NCI-H187 treated with DMSO at 0.1 percent for 48 hours (cell line): ENCODE measurements at places on chromosomes 2 and 18.

- DNase-seq = no peak
Observed at GRCh38 chr2:152415796-152416195, 80.8 kb downstream of the FMNL2 start.

GRCh38 chr18:60599995-60600394, 227.4 kb upstream of the MC4R start:
- DNase-seq = no peak

GRCh38 chr2:66866331-66867062, 431.6 kb downstream of the MEIS1 start:
- no peak for DNase-seq

- no peak for DNase-seq
Observed at GRCh38 chr18:58290116-58290695, 246.2 kb downstream of the NEDD4L start.

DNA sequence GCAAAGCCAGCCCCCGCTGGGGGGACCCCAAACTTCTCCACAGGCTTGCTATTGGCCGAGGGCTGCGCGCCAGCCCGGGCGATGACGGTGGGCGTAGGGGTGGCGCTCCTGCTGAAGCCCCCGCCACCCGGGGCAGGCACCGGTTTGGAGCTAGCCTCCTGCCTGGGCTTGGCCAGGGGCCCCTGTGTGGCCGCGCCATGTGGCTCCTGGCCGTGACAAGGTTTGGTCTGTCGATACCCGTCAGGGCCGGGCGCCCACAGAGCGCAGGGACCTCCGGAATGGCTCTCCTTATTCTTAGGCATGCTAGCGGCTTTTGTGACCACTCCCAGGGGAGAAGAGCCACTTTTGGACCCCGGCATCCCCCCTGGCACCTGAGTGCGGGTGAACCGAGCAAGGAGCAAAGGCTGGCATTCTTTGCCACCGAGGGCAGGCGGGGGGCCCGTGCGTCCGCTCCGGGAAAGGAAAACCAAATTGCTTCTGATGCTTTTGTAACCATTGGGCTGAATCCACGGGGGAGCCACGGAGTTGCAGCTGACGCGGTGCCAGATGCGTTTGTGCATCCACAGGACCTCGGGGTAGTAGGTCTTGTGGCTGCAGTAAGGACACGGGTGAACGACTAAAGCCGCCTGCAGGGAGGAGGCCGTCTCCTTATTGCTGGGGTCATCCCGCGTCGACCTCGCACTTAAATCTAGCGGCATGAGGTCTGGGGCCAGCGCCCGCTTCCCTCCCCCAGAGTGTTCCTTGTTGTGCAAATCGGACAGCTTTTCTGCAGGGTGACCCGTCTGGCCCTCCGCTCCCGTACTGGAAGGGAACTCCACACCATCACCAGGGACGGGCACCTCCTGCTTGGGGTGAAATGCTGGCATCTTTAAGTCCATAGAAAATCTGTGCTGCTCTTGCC, 115.6 kb downstream of the ZNF516 start:
- DNase-seq = no peak

DNA sequence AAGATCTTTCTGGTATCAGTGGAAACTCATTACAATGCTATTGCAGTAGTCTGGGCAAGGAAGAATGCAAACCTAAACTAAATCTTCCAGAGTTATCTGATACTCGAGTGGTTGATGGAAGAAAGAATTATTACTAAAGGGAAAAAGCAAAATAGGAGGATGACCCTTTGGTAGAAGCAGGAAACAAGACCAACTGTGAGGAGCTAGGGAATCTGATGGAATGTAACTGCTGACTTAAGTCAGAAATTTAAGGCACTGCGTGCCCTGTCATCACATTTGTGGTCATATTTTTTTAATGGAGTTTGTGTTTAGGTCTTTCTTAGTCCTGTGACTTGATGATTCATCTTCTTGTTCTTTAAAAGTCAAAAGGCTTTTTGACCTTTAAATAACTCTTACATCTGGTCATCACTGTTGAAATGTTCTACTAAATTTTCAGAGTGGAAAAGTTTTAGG, 36.5 kb upstream of the ARMC9 start:
- DNase-seq = no peak

- no peak for DNase-seq
Observed at GRCh38 chr2:167353605-167354280, 465.5 kb downstream of the XIRP2 start.
